ENCODE measurements at places on chromosomes 2 and 18. TPM values are rescaled to one million over a fixed set of nuclear protein-coding genes. Genes with fewer than 3 reads are reported as not detected.

GRCh38 chr2:215434447-215435279 lies 1.2 kb downstream of the FN1 start:
- DNase-seq = no peak
- H3K36me3 ChIP-seq = peaks cover 16% of the 10 kb centered on the region
- peak overlapping the region; percentile 91 for H3K27ac ChIP-seq
- H3K27me3 ChIP-seq = peaks cover 26% of the 10 kb centered on the region
- H3K4me3 ChIP-seq = peak overlapping the region; percentile 77
- H3K4me1 ChIP-seq = peaks cover 40% of the 10 kb centered on the region

GRCh38 chr18:456361-457139 lies 44.0 kb downstream of the COLEC12 start:
- H3K4me3 ChIP-seq = peak overlapping the region; percentile 40
- H3K27ac ChIP-seq = peak overlapping the region; percentile 85
- H3K27me3 ChIP-seq = peaks cover 50% of the 10 kb centered on the region
- DNase-seq = peak; percentile 56

- no peaks in the 10 kb centered on the region for H3K36me3 ChIP-seq
- no peak overlapping the region for H3K4me3 ChIP-seq
- no peak overlapping the region for H3K27ac ChIP-seq
- no peaks in the 10 kb centered on the region for H3K27me3 ChIP-seq
- DNase-seq = no peak
Measured at GRCh38 chr18:13934676-13935075, 19.3 kb upstream of the MC2R start.

DNA sequence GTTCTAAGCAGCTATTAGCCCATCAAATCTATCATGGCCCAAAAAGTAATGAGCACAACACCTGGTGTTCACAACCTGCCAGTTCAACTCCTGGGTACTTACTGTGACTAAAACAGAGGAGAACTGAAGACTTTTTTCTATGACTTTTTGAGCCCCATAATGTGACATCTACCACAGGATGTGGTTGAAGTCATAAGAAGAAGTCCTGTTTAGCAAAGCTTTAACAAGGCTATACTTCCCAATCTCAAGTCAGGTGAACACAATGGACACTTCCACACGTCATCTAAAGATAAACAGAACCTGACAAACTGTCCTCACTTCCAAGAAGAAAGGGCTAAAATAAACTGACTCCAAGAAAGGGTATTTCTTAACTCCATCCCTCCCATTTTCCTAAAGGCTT lies 138.8 kb downstream of the ATAD2B start:
- H3K4me3 ChIP-seq = no peak overlapping the region
- DNase-seq = no peak
- H3K4me1 ChIP-seq = peaks cover 9% of the 10 kb centered on the region
- H3K36me3 ChIP-seq = peaks cover 22% of the 10 kb centered on the region
- no peak overlapping the region for H3K27ac ChIP-seq

DNA sequence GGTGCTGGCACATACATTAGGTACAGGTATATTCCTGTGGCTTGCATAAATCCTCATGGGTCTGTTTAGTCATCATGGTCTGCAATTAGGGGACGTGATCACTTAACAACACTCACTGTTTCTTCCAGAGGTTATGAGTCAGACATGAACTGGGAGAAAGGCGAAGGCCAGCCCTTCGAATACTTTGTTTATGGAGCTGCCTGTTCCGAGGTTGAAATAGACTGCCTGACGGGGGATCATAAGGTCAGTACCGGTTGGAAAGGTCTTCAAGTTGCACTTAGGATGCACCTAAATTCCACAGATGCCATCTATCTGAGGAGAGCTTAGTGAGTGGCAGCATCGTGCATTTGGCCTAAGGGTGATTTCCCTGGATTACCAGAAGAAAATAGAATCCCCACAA lies 76.9 kb downstream of the AOX1 start:
- H3K27me3 ChIP-seq = peaks cover 24% of the 10 kb centered on the region
- no peaks in the 10 kb centered on the region for H3K4me1 ChIP-seq
- H3K36me3 ChIP-seq = no peaks in the 10 kb centered on the region
- no peak overlapping the region for H3K27ac ChIP-seq
- DNase-seq = no peak

GALNT3 gene
- 0.08 TPM for total RNA-seq

GDF7 gene
- total RNA-seq = 0.58 TPM

GRCh38 chr2:77977471-77978063 lies 455.4 kb upstream of the LRRTM4 start:
- no peaks in the 10 kb centered on the region for H3K4me1 ChIP-seq
- H3K27ac ChIP-seq = no peak overlapping the region
- no peaks in the 10 kb centered on the region for H3K27me3 ChIP-seq
- DNase-seq = no peak

All from left ventricle myocardium inferior (tissue), 1 donor.